ENCODE measurements at places on chromosomes 5 and 9.

DNA sequence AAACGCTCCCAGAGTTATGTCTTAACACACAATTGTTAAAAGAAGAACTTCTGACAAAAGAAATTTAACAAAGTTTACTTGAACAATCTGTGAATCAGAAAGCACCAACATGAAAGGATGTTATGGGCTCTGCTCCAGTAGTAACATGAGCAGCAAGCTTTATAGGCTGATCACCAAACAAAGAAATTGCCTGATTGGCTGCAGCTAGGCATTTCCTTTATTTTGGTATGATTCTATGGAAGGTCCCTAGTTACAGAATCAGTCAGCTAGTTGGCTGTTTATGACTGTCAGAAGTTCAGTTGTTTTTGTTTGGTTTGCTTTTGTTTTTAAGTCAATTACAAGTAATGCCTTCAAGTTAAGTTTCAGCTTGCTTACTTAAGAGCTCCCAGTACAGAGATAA, 102.4 kb upstream of the SMC2 start:
- no peak for DNase-seq

- no peak for DNase-seq
These were observed 17.2 kb upstream of the PRR16 start for GRCh38 chr5:120446901-120447300.

GRCh38 chr5:150584556-150585335, 55.7 kb upstream of the SYNPO start:
- DNase-seq, result no peak

- DNase-seq, result no peak
These were observed 27.5 kb downstream of the KCNT1 start for GRCh38 chr9:135729480-135729879.

DNA sequence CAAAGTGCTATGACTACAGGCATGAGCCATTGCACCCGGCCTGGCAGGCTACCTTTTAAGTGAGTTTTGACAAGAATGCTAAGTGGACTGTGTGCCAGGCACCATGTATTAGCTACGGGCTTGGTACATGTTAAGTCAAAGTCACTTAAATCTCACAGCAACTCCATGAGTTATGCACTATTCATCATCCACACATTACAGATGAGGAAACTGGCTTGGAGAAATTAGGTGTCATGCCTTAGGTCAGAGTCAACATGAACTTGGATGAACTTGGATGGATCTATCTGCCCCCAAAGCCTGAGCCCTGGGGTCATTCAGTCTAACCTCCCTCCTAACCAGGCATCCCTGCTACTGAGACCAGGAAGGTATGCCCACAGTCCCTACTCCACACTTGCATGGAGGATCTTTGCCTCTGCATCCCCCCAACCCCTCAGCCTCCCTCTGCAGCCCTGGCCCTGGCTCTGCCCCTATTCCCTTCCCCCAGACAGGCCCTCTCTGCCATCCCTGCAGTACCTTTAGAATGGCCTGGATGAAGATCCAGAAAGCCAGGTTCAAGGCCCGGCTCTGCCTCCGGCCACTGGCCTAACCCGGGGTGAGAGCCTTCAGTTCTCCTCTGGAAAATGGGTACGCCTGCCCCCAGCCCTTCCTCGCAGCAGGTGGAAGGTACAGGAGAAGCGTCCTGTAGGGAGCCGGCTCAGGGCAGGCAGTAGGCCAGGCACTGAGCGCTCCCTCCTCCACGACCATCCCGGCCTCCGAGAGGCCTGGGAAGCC, 685 bp upstream of the ADGRD2 start:
- DNase-seq, result no peak

- DNase-seq, result no peak
These were observed 35.1 kb upstream of the ABCA1 start for GRCh38 chr9:104963076-104963475.

Measured in Calu3 (cell line).